ENCODE measurements at places on chromosomes 6 and 20.

- no peak for DNase-seq
Measured at GRCh38 chr6:23245572-23245971, 676.2 kb downstream of the HDGFL1 start.

DNA sequence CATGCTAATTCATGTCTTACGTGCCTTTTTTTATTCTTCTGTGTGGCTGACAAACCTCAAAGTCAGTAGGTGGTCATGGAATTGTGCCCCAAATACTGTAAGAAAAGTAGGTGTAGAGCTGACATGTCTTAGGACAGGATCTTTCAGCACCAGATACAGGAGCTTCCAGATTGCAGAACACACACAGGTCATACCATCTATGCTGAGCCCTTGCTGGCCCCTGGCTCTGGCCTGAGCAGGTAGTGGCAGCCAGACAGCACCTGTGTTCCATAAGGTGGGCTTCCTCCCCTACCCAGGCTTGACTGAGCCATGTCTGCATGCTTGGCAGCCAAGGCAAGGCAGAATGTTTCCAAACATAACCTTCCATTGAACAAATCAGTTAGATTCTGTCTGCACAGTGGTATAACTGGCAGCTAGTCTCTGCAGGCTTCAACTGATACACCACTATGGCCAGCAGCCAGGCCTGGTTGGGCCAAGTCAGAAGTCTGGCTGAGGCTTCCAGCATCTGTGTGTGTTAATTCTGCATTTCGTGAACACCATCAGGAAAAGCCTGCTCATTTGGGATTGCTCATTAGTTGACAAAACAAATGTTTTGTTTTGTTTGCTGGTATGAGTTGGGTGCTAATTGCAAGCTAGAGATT is 366.5 kb downstream of the FOXA2 start:
- DNase-seq: no peak

DNA sequence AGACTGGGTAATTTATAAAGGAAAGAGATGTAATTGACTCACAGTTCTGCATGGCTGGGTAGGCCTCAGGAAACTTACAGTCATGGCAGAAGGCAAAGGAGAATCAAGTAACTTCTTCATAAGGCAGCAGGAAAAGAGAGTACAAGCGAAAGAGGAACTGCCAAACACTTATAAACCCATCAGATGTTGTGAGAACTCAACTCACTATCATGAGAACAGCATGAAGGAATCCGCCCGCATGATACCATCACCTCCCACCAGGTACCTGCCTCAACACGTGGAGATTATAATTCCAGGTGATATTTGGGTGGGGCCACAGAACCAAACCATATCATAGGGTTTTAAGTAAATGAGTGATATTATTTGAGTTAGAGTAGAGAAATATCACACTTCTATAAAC is 189.3 kb downstream of the TSHZ2 start:
- no peak for DNase-seq

GRCh38 chr6:154882107-154882506 is 113.0 kb upstream of the TIAM2 start:
- DNase-seq: no peak

- DNase-seq: no peak
Measured at GRCh38 chr6:166413491-166413951, 30.8 kb upstream of the MPC1 start.

DNA sequence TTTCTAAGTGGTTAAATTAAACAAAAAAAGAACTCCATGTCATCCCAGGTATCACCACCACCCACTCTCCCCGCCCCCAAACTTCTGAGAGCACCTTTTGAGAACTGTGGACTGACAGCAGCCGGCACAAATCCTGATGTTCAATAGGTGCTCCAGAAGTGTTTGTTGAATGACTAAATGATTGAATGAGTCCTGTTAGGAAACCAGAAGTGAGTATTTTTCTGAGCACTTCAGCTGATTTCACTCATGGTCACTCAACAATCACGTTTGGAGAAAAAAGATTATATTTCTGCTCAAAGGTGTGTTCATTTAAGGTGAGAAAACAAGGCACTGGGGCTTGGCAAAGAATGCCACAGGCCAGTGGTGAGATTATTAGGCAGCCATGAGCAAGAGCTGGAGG is 6.2 kb upstream of the HNF4A start:
- DNase-seq: no peak
